ENCODE measurements at places on chromosomes 12 and 14.

GRCh38 chr12:6360080-6360571 lies 15.2 kb downstream of the SCNN1A start:
- no peak for DNase-seq

GRCh38 chr12:57226588-57227314 lies 2.8 kb upstream of the SHMT2 start:
- no peak for DNase-seq

DNA sequence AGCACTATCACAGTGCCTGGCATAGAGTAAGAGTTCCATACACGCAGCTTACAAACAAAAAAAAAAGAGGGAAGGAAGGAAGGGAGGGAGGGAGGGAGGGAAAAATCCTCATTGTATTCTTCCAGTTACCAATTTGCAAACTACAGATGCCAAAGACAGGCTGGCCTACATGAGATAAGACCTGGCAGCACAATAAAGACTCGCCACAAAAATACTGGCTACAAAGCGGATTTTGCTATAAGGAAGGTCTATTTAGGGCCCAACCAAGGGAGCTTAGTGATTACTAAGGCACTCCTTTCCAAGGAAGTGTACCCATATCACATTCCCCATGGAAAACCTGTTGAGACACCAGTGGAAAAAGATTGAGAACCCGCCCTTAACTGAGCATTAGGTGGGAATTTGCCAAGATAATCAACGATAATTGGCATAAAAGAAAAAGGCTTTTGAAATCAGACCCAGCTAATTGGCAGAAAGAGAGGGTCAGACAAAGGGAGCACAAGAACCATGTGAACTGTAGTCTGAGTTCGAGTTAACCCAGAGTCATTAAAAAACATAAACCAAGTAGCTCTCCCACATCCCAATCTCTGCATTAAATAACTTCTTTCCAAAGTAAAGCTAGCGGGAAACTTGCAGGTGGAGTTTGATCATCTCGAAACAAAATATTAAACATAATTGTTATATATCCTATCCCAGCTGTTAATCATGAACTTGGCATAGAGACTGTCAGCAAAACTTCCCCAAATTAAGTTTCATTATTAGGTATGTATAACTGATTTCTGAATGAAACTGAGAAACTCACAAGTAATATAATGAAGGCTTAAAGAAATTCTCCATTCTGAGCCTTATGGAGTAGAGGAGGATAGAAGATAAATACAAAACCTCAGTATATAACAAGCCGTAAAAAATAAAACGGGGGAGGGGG lies 50.1 kb downstream of the PHLDA1 start:
- DNase-seq = no peak

GRCh38 chr14:66228267-66228970 lies 257.8 kb upstream of the CCDC196 start:
- DNase-seq = no peak
